ENCODE measurements at places on chromosomes 11 and 22.

GRCh38 chr11:128342511-128343134 lies 244.7 kb downstream of the ETS1 start:
- H3K36me3 ChIP-seq, result peaks cover 24% of the 10 kb centered on the region
- peaks cover 78% of the 10 kb centered on the region for H3K4me1 ChIP-seq
- H3K27ac ChIP-seq, result peak overlapping the region; percentile 98
- no peaks in the 10 kb centered on the region for H3K27me3 ChIP-seq
- peak overlapping the region; percentile 66 for H3K4me3 ChIP-seq
- DNase-seq, result peak; percentile 62

GRCh38 chr11:35107861-35108260 lies 31.1 kb upstream of the CD44 start:
- peaks cover 13% of the 10 kb centered on the region for H3K36me3 ChIP-seq
- H3K27ac ChIP-seq, result no peak overlapping the region
- peaks cover 57% of the 10 kb centered on the region for H3K4me1 ChIP-seq
- peaks cover 5% of the 10 kb centered on the region for H3K27me3 ChIP-seq
- no peak overlapping the region for H3K4me3 ChIP-seq

DNA sequence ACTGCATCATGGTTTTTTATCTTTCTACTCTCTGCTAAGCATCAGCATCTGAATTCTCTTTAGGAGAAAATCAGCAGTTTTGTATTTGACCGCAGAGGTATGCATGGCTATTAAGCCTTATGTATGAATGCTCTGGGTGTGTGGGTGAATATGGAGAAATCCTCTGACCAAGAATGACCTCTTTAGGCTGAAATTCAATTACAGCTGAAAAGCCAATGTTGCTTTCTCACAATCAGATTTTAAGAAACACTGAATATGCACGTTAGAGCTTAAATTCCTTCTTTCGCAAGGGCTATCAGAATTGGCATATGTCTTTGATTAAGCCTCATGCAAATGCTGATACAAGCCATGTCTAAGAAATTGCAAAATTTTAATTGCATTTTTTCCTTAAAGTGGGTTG lies 43.2 kb downstream of the ARHGAP42 start:
- H3K27ac ChIP-seq, result no peak overlapping the region
- no peaks in the 10 kb centered on the region for H3K27me3 ChIP-seq
- no peak overlapping the region for H3K4me3 ChIP-seq
- H3K4me1 ChIP-seq, result no peaks in the 10 kb centered on the region
- no peaks in the 10 kb centered on the region for H3K36me3 ChIP-seq

DNA sequence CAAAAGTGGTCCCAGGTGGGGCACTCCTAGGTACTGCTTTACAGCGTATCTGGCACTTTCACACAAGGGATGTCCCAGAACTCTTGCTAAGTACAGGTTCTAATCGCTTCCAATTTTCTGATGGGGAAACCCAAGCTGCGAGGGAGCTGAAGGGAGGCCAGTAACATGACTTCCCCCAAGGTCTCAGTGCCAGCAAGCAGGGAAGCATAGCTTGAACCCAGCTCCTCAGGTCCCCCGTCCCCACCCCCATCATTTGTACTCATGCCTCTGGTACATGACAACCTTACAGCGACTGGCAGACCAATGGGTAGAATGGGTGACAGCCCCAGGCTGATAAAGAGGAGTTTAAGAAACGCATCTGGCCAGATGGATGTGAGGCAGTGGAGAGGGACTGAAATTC lies 716 bp upstream of the ABCC8 start:
- H3K36me3 ChIP-seq, result no peaks in the 10 kb centered on the region
- no peak overlapping the region for H3K4me3 ChIP-seq
- no peak overlapping the region for H3K27ac ChIP-seq
- H3K27me3 ChIP-seq, result peaks cover 81% of the 10 kb centered on the region
- DNase-seq, result no peak

GRCh38 chr11:12238420-12238819 lies 128.0 kb downstream of the MICAL2 start:
- H3K27ac ChIP-seq, result no peak overlapping the region
- H3K4me1 ChIP-seq, result peaks cover 60% of the 10 kb centered on the region
- H3K4me3 ChIP-seq, result no peak overlapping the region
- H3K36me3 ChIP-seq, result peaks cover 38% of the 10 kb centered on the region

- no peak overlapping the region for H3K4me3 ChIP-seq
- H3K27ac ChIP-seq, result no peak overlapping the region
- H3K36me3 ChIP-seq, result no peaks in the 10 kb centered on the region
- DNase-seq, result no peak
Observed at GRCh38 chr22:49139492-49140151, 688.1 kb downstream of the BRD1 start.

GRCh38 chr11:9716275-9717039 lies 52.6 kb downstream of the SWAP70 start:
- H3K36me3 ChIP-seq, result peaks cover 29% of the 10 kb centered on the region
- no peak for DNase-seq
- H3K4me3 ChIP-seq, result no peak overlapping the region
- H3K27ac ChIP-seq, result no peak overlapping the region
- no peaks in the 10 kb centered on the region for H3K27me3 ChIP-seq
